Activated CD4-positive, alpha-beta T cell treated with anti-CD3 and anti-CD28 coated beads, Interleukin-2, amount 10 ng/mL, durations not matched to agents 7 days and 5 days (primary cell): ENCODE measurements at places on chromosomes 11 and 22. TPM values are rescaled to one million over a fixed set of nuclear protein-coding genes. Genes with fewer than 3 reads are reported as not detected.

CD3D gene
- 557 TPM for total RNA-seq

SHISA8 gene
- not detected for total RNA-seq

PRMT3 gene
- total RNA-seq: 16.9 TPM

NAV2 gene
- 1.1 TPM for total RNA-seq

OR52H1 gene
- not detected for total RNA-seq

FGF3 gene
- total RNA-seq: not detected

CHKA gene
- total RNA-seq: 6.3 TPM
